MCF 10A (cell line): ENCODE measurements at places on chromosomes 1 and 21. TPM values are rescaled to one million over a fixed set of nuclear protein-coding genes. Genes with fewer than 3 reads are reported as not detected.

Gene CRYBG2
- 8.6 and 14.2 TPM in 2 replicates for total RNA-seq

Gene SPRR2A
- 7.0 and 15.0 TPM in 2 replicates for total RNA-seq

Gene CPTP
- 19.3 and 21.0 TPM in 2 replicates for total RNA-seq

Gene CD1E
- total RNA-seq: not detected in 2 replicates

Gene CXADR
- total RNA-seq: 7.9 TPM in 2 replicates

Gene GPR52
- 0.86 and 1.2 TPM in 2 replicates for total RNA-seq
